ENCODE measurements at places on chromosomes 7 and 10.

GRCh38 chr10:69004821-69005220 lies 16.2 kb downstream of the KIFBP start:
- no peak for DNase-seq

- no peak for DNase-seq
Measured at GRCh38 chr7:46902463-46902862, 679.4 kb downstream of the TNS3 start.

DNA sequence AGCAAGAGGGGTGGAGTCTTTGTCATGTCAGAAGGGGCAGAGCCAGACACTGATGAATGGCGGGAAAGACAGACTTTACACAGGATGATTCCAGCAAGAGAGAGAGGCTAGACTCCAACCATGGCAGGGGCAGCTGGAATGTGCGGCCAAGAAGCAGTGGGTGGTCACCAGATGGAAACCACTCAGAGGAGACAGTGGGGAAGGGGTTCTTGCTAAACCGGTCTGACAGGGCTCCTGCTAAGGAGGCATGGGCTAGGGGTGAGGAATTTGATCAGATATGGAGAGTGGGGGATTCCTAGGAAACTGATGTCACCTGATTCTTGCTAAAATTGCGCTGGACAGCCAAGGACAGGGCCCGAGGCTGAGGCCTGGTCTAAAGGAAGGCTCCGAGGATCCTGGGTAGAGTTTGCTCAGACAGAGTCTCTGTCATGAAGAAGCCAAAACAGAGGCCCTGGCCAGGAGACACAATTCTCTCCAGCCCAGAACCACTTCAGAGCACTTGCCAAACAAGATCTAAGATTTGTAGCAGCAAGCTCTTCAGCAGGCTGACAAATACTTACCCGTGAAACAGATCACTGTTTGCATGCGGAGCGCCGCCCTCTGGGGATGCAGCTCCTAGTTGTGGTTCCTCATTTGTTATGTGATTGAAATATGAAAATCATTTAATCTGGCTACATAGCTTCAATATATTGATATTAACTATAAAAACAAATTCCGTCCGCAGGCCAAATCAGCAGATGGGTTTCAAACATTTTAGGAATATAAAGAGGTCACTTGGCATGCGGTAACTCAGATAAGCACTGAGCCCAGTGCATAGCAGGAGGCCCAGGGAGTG lies 377.0 kb downstream of the TCERG1L start:
- no peak for DNase-seq

DNA sequence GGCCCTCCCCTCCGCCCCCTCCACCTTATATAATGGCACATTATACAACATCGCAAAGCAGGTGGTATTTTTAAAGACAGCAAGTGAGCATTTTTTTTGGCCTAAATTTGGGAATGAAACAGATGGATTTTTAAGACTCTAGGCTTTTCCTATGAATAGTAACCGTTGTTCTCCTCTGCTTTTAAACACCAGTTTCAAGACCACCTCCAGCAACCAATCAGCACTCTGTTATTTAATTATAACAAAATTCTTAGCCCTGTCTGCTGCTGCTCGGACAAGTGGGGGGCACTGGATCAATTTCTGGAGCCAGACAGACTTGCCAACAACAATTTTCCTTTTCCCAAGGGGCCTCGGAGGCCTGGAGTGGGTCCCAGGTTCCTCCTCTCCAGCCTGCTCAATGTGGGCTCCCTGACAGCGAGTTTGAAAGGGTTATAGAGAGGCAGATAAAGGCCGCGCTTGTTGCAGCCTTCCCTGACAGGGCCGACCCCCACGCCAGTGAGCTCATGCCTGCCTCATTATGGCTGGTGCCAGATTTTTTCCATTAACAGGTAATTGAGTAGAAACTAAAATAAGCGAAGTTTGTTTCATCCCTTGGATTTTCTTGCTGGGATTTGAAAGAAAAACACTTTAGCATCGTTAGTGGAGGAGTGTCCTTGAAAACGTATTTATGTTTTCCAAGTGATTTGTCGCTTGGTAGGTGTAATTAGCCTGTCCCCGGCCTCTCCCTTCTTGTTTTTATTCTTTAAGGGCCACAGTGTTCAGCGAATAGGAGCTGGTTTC lies 227.3 kb downstream of the TCF7L2 start:
- DNase-seq, result no peak

DNA sequence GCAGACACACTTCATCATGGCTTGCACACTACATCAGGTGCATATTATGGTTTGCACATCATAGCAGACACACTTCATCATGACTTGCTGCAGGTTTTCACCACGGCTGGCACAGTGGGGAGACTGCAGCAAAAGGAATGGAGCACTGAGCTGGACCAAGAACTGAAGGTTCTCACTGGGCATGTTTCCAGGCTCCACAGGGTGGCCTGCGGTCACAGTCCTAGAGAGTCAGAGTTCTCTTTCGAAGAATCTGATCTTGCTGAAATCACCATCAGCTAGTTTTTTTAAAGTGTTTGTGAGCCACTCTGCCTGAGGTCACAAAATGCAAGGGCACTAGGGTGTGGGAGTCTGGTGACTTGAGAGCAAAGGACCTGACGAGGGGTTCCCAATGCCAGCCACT lies 140.4 kb upstream of the NPY start:
- no peak for DNase-seq

DNA sequence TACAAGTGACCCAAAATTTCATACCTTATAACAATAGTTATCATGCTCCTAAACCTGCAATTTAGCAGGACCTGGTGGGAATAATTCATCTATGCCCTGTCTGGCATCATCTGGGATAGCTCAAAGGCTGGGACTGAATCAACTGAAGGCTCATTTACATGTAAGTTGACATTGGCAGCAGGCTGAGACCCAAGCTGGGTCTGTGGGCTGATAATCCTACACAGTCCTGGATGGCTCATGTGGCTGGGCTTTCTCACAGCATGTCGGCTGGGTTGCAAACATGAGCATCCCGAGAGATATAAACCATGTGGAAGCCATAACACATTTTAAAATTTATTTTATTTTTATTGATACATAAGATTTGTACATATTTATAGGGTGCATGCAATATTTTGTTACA lies 19.5 kb upstream of the ABCB5 start:
- no peak for DNase-seq

DNA sequence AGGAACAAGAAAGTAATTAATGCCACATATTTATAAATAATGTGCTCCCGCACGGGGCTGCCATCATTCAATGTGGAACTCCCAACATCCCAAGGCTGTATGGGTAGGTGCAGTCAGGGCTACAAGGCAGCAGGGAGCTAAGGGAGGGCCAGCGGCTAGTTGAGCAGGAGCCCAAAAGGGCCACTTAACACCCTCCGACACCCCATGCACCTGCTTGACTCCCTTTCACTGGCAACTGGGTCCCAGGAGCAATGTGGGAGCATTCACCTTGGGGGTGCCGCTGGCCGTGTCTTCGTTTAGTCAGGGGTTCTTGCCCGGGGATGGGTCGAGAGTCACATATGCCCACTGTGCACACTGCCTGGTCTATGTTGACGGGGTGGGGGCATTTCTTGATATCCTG lies 27.9 kb downstream of the SCART1 start:
- DNase-seq, result no peak

DNA sequence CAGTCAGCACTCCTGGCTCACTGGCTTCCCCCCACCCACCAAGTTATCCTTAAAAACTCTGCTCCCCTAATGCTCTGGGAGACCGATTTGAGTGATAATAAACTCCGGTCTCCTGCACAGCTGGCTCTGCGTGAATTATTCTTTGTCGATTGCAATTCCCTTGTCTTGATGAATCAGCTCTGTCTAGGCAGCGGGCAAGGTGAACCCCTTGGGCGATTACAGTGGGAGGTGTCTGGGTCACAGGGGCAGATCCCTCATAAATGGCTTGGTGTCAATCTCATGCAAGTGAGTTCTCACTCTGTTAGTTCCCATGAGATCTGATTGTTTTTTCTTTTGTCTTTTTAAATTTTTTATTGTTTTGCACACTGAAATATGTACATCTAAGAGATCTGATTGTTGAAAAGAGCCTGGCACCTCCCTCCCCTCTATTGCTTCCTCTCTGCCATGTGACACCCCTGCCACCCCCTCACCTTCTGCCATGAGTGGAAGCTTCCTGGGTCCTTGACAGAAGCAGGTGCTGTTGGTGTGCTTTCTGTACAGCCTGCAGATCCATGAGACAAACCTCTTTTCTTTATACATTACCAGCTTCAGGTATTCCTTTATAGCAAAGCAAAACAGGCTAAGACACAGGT lies 20.5 kb downstream of the OTUD1 start:
- no peak for DNase-seq

DNA sequence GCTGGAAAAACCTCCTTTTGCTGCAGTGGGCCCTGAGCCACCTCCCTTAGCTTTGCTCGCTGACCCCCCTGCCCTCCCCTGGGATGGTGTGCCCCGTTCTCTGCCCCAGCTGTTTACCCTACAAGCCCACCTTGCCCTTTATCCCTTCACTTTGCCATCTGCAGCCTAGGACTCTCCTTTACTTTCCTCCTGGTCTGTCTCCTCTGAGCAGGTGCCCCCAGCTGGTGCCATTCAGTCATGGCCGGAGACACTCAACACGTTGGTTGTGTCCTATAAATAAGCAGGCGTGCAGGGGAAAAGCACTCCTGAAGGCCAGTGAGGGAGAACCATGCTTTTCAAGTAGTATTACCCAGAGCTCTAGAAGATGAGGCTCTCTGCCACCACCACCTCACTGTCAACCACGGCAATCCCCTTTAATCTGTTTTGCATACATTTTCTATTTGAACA lies 6.1 kb downstream of the RASSF4 start:
- no peak for DNase-seq

DNA sequence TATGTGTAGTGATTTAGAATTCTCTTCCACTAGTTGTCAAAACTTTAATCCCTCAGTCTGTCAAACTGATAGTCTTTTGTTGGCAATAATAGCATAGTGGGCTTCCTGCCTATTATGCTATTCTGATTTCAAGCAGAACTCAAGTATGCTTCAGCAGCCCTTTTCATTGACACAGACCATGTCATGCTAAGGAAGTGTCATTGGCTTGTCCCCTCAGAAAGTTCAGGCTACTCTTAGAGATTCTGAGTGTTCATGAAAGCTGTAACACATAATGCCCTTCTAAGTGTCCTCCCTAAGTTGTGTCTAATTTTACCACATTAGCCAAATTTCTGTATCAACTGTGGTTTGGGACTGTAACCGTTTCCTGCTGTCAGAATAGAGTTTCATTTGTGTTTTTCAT lies 198.7 kb downstream of the THSD7A start:
- DNase-seq, result no peak

DNA sequence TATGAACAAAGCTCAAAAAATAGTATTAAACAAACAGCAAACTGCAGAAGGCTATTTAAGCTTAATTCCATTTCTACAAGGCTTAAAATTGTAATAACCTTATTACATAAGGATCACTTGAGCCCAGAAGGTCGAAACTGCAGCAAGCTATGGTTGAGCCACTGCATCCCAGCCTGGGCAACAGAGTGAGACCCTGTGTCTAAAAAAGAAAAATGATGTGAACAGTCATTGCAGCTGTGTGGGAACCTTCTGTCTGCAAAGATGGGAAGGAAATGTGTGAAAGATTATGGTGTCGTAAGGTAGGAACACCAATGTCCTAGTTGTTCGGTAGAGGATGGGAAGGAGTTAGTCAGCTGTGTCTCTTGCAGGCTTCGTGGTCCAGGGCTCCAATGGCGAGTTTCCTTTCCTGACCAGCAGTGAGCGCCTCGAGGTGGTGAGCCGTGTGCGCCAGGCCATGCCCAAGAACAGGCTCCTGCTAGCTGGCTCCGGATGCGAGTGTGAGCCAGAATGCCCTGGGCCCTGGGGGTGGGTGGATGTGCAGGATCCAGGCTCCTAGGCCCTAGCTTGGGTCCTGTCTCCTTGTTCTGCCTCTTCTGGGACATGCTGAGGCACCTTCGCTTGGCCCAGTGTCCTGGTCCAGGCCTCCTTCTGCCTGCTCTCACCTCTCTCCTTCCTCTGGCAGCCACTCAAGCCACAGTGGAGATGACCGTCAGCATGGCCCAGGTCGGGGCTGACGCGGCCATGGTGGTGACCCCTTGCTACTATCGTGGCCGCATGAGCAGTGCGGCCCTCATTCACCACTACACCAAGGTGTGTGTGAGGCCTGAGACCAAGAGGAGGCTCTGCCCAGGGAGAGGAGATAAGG lies 9.1 kb downstream of the C10orf62 start:
- DNase-seq, result no peak

DNA sequence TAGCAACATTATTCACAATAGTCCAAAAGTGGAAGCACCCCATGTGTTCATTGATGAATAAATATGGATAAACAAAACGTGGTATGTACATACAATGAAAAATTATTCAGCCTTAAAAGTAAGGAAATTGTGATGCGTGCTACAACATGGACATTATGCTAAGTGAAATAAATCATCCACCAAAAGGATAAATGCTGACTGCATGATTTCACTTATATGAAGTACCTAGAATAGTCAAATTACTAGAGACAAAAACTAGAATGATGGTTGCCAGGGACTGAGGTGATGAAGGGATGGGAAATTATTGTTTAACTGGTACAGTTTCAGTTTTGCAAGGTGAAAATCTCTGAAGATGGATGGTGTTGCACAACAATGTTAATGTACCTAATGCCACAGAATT lies 56.6 kb downstream of the THSD7A start:
- no peak for DNase-seq

- no peak for DNase-seq
Measured at GRCh38 chr10:131943021-131943814, 38.5 kb downstream of the BNIP3 start.

- DNase-seq, result no peak
Measured at GRCh38 chr7:33998476-33998875, 93.1 kb downstream of the BMPER start.

- no peak for DNase-seq
Measured at GRCh38 chr7:91050677-91051076, 213.6 kb upstream of the FZD1 start.

DNA sequence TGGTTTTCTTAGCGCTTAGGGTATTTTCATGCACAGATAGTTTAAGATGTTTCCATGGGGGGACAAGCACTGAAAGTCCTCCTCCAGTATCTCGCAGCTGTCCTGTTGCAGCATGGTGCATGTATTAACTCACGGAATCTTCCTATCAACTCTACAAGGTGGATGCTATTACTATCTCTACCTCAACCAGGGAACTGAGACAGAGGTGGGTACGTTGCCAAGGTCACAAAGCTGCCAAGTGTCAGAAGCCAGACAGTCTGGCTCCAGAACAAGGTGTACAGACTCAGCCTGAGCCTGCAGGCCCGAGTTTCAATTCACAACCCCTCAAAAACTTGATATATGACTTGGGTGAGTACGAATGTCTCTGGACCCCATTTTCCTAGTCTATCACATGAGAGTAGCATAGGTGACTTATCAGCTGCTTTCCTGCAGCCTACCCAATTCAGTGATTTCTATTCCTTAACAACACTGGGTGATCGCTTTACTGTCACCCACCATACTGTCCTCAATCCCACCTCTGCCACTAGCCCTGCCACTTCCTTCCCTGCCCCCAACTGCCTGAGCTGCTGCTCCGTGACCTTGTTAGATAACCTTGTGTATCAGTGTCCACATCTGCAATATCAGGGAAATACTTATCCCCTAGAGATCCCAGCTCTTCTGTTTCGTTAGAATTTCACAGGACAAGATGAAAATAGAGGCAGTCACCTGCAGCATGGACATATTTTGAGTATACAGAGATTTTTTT lies 92.1 kb downstream of the ABCC2 start:
- no peak for DNase-seq

GRCh38 chr10:58001159-58001558 lies 266.5 kb downstream of the IPMK start:
- no peak for DNase-seq
